CD4-positive, alpha-beta T cell (primary cell): ENCODE measurements at places on chromosomes 4 and X. TPM values are rescaled to one million over a fixed set of nuclear protein-coding genes. Genes with fewer than 3 reads are reported as not detected.

RBM47 gene
- 0.27 TPM for total RNA-seq

GRCh38 chrX:36577006-36577405, 431.2 kb upstream of the FAM47C start:
- H3K4me1 ChIP-seq = no peaks in the 10 kb centered on the region
- no peak for DNase-seq
- H3K4me3 ChIP-seq = no peak overlapping the region
- H3K27ac ChIP-seq = no peak overlapping the region
- H3K27me3 ChIP-seq = no peaks in the 10 kb centered on the region
- H3K36me3 ChIP-seq = no peaks in the 10 kb centered on the region

- no peak for DNase-seq
- H3K4me1 ChIP-seq = no peaks in the 10 kb centered on the region
- no peak overlapping the region for H3K4me3 ChIP-seq
Observed at GRCh38 chrX:24920769-24921168, 95.0 kb downstream of the ARX start.

GRCh38 chr4:81541161-81541945, 69.6 kb upstream of the RASGEF1B start:
- H3K4me1 ChIP-seq = no peaks in the 10 kb centered on the region
- H3K27me3 ChIP-seq = no peaks in the 10 kb centered on the region
- H3K36me3 ChIP-seq = no peaks in the 10 kb centered on the region
- H3K4me3 ChIP-seq = no peak overlapping the region
- DNase-seq = no peak
- H3K27ac ChIP-seq = no peak overlapping the region

DNA sequence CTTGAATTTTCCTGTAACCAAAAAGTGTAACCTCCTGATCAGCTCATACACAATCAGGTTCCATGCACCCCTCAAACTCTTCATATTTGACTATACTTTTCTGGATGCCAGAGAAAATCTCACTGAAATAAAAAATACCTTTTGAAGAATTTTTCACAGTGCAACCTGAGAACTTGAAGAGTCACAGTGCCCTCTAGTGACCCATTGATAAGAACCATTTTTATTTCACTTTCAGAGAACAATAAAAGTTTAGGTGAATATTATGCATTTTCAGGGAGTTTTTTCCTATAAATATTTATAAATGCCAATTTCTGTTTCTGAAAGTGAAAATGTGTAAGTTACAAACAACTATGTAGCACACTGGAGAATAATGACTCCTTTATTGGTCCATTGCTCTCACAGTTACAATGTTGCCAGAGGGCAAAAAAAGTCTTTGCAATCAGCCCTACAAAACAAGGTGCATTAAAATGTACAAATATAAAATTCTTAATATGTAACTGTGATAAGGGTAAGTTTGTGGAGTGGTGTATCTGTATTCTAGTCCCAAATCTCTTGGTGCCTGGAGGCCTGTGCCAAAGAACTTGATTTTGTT, 153.6 kb upstream of the INTU start:
- no peak for DNase-seq
- no peaks in the 10 kb centered on the region for H3K36me3 ChIP-seq
- H3K4me1 ChIP-seq = no peaks in the 10 kb centered on the region
- H3K27me3 ChIP-seq = no peaks in the 10 kb centered on the region
- H3K27ac ChIP-seq = no peak overlapping the region

DNA sequence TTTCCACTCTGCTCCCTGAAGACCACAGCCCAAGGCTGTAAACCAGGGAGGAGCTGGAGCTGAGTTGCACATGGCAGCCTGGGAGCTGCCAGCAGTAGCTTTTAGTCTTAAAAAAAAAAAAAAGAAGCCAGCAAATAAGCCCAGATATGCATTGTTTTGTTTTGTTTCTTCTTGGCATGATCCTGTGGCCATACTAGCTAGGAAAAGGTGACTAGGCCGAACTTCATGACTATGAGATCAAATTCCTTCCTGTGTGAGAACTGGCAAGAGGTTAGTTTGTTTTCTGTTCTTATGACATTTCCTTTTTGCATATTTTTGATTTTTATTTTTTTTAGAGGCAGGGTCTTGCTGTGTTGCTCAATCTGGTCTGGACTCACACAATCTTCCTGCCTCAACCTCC, 323.3 kb downstream of the DCTD start:
- no peaks in the 10 kb centered on the region for H3K36me3 ChIP-seq
- no peak for DNase-seq
- H3K27ac ChIP-seq = no peak overlapping the region

DNA sequence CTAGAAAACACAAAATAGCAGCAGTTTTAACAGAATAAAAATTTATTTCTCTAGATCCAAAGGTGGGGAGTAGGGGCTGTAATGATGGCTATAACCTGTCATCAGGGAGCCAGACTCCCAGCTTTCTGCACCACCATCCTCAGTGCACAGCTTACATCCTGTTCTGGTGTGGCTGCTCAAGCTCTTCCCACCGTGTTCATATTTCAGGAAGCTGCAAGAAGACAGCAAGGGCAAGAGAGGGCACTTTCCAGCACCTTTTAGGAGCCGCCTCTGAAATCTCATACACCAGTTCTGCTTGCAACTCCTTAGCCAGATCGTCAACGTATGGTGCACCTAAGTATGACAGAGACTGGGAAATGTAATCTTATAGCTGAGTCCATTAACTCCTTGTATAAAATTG, 253.7 kb downstream of the CENPC start:
- no peaks in the 10 kb centered on the region for H3K4me1 ChIP-seq
- H3K4me3 ChIP-seq = no peak overlapping the region
- no peak overlapping the region for H3K27ac ChIP-seq
- H3K36me3 ChIP-seq = no peaks in the 10 kb centered on the region

CXorf49 gene
- total RNA-seq = not detected

DNA sequence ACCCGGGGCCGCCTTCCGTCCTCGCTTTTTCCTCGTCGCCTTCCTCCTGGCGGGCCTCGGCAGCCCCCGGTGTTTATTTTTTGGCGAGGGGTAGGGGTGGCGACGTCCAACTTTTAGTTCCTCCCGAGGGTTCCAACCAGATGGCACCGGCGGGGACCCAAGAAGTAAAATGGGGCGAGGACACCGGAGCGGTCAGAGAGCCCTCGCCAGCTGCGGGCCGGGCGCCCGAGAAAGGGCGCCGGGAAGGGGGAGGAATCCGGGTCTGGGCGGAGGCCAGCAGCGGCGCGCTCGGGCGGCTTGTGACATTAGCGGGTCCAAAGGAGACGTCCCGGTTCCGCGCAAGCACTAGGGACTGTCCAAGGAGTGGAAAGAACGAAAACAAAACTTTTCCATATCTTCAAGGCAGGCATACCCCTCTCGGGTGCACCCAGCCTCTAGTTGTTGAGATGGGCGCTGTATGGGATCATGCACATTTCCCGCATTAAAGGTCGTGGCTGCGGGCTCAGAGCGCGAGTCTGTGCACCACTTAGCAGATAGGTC, 691 bp upstream of the USP46 start:
- H3K4me3 ChIP-seq = peak overlapping the region; percentile 74
- peaks cover 24% of the 10 kb centered on the region for H3K4me1 ChIP-seq
- no peak overlapping the region for H3K27ac ChIP-seq
- no peaks in the 10 kb centered on the region for H3K27me3 ChIP-seq
- peak; percentile 34 for DNase-seq

DNA sequence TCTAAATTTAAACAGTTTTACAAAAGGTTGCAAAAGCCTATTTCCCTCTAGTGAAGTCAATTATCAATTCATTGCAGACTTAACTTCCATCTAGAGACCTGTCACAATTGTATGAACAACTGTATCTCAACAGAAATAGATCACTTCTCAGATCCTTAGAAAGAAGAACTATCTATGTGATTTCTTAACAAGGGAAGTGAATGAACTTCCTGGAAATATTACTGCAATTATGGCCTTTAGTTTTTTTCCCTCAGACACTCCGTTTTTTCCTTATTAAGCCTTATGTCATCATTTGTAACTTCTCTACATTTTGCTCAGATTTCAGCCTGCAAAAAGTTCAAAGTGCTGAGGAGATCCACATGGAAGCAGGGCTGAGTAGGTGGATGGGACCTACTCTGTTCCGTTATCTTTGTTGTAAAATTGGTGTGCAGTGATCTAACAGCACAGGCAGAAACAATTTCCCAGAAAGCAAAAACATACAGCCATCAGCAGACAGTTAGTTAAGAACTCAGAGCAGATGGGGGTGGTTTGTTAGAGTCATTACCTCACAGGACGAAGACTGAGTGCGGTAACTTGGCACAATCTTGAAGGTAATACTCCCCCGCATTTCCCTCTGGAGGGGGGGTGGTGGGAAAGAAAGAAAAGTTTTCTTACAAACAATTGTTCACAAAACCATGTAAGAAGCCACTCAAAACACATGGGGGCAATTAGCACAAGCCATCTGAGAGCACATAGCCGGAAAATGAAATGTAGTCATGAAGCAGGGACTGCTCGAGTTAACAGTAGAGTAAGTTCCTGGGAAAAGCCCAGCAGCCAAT, 112.3 kb downstream of the NYX start:
- H3K27me3 ChIP-seq = no peaks in the 10 kb centered on the region
- H3K27ac ChIP-seq = peak overlapping the region; percentile 22
- peaks cover 22% of the 10 kb centered on the region for H3K4me1 ChIP-seq
- peak; percentile 31 for DNase-seq

NR3C2 gene
- 31.6 TPM for total RNA-seq

GRCh38 chrX:17656035-17656418, 81.3 kb upstream of the SCML1 start:
- H3K36me3 ChIP-seq = no peaks in the 10 kb centered on the region
- H3K4me1 ChIP-seq = peaks cover 17% of the 10 kb centered on the region
- H3K27me3 ChIP-seq = no peaks in the 10 kb centered on the region
- H3K27ac ChIP-seq = no peak overlapping the region
- peak overlapping the region; percentile 53 for H3K4me3 ChIP-seq

GRCh38 chr4:15370296-15370695, 57.5 kb upstream of the C1QTNF7 start:
- H3K27ac ChIP-seq = no peak overlapping the region
- H3K27me3 ChIP-seq = no peaks in the 10 kb centered on the region
- no peaks in the 10 kb centered on the region for H3K36me3 ChIP-seq
- no peak overlapping the region for H3K4me3 ChIP-seq
- H3K4me1 ChIP-seq = no peaks in the 10 kb centered on the region

DNA sequence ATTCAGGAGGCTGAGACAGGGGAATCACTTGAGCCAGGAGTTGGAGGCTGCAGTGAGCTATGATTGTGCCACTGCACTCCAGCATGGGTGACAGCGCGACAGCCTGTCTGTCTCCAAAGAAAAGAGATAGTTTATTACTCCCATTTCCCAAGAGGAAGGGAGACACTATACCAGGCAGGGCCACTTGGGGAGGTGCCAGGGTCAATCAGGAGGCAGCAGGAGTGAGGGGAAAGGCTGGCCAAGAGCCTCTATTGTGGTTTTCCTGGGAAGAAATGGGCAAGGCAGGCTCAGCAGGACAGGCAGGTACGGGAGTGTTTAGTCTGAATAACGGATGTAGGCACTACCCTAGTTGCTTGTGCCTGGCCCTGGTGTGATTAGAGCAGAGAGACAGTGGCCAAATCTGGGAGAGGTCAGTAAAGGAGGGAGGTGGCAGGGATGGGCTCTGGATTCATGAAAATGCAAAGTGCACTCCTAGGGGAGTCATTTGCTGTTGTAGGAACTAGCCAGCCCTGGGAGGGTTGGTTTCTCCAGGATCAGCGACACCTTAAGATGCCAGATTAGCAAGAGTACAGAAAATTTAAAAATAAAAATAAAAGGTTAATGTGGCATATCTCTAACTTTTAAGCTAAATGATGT, 20.2 kb upstream of the CDKN2AIP start:
- H3K27ac ChIP-seq = no peak overlapping the region
- H3K4me3 ChIP-seq = no peak overlapping the region
- peaks cover 5% of the 10 kb centered on the region for H3K4me1 ChIP-seq
- H3K27me3 ChIP-seq = no peaks in the 10 kb centered on the region
- no peak for DNase-seq
- no peaks in the 10 kb centered on the region for H3K36me3 ChIP-seq

DNA sequence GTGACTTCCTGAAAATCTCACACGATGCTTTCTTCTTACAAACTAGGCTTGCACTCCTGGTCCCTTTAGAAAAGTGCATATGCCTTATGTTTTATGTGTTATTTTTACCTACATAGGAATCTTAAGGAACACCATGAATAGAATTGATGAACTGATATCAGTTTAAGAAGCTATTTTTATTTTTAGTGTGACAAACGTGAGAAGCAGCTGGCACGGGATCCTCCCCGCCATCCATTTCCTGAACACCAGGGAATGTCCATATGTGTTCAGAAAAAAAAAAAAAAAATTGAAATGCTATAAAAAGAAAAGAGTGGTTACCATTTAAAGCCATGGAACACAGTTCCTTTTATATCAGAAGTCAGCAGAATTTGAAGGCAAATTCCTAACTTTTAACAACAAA, 1096.1 kb upstream of the PRKX start:
- no peaks in the 10 kb centered on the region for H3K36me3 ChIP-seq
- no peak overlapping the region for H3K27ac ChIP-seq
- H3K4me3 ChIP-seq = no peak overlapping the region
- no peaks in the 10 kb centered on the region for H3K27me3 ChIP-seq

- H3K27ac ChIP-seq = peak overlapping the region; percentile 1
- H3K4me1 ChIP-seq = peaks cover 47% of the 10 kb centered on the region
- H3K27me3 ChIP-seq = no peaks in the 10 kb centered on the region
- H3K4me3 ChIP-seq = no peak overlapping the region
Observed at GRCh38 chr4:102815981-102816380, 11.4 kb downstream of the UBE2D3 start.

DNA sequence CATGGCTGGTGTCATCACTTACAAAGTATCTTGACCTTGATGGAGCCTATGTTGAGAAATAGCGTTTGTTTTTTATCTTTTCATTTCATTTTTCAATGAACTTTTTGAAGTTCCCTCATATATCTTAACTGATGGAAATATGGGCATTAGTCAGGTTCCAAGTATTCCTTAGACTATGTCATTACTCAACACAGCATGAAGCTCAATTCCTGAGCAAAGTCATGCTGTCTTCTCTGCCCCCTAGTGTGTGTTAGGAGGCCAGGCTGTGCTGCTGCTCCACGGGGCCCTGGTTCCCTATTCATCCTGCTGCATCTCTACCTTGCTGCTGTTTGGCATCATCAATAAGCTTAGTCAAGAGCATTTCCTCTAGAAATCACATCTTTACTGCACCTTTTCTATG, 40.9 kb downstream of the GPR143 start:
- H3K36me3 ChIP-seq = no peaks in the 10 kb centered on the region
- DNase-seq = no peak
- no peaks in the 10 kb centered on the region for H3K27me3 ChIP-seq

KIF4A gene
- 0.06 TPM for total RNA-seq

DSPP gene
- not detected for total RNA-seq

FGA gene
- not detected for total RNA-seq

DNA sequence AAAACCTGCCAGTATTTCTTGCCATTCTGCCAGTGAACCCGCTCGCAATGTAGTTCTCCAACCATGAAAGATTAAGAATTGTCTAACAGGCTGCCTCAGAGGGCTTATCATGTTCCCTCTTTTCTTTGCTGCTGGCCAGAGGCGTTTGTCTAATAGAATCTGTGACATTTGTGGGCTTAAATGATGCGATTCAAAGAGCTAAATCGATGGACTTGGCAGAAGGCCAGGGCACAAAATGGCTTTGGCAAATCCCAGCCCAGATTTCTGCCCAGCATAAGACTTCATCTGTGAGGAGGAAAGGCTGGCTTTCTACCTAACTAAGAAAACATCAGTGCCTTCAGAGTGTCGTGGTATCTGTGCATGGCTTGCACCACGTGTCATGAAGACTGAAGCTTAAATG, 79.9 kb downstream of the TRPC5OS start:
- H3K36me3 ChIP-seq = no peaks in the 10 kb centered on the region
- no peak overlapping the region for H3K27ac ChIP-seq
- H3K27me3 ChIP-seq = no peaks in the 10 kb centered on the region
- no peak overlapping the region for H3K4me3 ChIP-seq
- DNase-seq = no peak
- no peaks in the 10 kb centered on the region for H3K4me1 ChIP-seq
